Fibroblast of skin of scalp (primary cell): ENCODE measurements at places on chromosomes 3 and 15.
A peak's percentile ranks its signal among the peaks of the same experiment; 100 is the strongest.

- no peak for DNase-seq
Observed at GRCh38 chr3:78830470-78830869, 937.3 kb downstream of the ROBO1 start.

DNA sequence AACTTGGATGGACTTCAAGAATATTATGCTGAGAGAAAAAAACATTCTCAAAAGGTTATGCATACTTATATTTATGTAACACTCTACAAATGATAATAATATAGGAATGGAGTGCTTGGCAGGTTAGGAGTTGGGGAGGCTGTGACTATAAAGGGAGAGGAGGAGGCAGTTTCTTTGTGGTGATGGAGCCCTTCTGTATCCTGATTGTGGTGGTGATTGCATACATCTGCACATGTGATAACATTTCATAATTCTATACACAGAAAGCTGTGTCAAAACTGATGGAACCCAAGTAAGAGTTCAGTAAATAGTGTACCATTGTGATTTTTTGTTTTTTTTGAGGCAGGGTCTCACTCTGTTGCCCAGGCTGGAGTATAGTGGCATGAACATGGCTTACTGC is 31.7 kb upstream of the FAM3D start:
- DNase-seq: no peak

- DNase-seq: no peak
Observed at GRCh38 chr3:141294301-141294700, 62.7 kb downstream of the PXYLP1 start.

DNA sequence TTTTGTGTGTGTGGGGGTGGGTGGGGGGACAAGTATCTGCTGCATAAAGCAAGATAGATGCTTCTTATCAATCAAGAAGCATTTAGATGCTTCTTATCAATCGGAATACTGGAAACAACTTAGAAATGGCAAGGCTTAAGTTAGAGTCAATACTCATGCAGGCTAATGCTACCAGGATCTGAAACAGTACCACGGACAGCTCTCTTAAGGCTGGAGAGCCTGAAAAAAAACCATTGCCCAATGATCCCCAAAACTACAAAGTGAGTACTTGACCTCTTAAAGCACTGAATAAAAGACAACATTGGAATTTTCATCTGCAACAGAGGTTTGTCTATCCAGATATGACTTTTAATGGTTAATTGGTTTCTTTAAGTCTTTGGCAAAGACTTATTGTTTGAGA is 262.3 kb downstream of the GAP43 start:
- DNase-seq: peak; percentile 31

DNA sequence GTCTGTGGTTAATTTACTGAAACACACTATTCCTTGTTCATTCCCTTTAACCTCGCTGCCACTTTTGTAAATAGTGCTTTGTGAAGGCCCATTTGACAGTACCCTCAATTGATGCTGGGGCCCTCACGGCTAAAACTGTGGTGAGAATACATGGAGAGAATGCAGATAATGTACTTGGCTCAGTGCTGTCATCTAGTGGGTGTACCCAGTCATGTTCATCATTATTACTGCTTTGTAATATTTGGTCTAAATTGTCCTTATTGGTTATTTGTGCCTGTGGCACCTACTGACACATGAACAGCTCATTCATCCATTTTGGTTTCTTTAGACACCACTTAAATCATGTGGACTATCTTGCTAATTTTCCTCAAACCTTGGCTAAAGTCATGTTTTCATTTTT is 543.6 kb downstream of the EDEM1 start:
- DNase-seq: no peak

DNA sequence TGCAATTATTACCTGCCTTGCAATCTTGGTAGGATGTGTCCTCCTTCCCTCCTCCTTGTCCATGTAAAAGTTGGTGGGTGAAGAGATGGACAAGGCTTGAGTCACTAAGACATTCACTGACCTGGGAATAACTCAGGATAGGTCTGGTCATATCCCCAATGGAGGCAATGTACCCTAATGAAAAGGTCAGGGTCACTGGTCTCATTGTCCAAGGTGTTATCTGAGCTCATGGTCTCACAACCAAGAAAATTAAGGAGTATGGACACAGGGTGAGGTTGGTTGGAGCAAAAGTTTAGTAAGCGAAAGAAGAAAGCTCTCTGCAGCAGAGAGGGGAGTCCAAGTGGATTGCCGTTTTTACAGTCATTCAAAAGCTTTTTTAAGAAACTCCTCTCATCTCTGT is 179.0 kb downstream of the SNRPN start:
- no peak for DNase-seq

DNA sequence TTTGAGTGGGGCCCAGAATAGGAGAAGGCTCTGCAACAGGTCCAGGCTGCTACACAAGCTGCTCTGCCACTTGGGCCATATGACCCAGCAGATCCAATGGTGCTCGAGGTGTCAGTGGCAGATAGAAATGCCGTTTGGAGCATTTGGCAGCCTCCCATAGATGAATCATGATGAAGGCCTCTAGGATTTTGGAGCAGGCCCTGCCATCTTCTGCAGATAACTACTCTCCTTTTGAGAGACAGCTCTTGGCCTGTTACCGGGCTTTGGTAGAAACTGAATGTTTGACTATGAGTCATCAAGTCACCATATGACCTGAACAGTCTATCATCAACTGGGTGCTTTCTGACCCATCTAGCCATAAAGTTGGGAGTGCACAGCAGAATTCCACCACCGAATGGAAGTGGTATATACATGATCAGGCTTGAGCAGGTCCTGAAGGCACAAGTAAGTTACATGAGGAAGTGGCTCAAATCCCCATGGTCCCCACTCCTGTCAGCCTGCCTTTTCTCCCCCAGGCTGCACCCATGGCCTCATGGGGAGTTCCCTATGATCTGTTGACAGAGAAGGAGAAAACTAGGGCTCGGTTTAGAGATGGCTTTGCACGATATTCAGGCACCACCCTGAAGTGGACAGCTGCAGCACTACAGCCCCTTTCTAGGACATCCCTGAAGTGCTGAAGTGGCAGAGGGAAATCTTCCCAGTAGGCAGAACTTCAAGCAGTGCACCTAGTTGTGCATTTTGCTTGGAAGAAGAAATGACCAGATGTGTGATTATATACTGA is 971.4 kb downstream of the MCTP2 start:
- DNase-seq: no peak

- DNase-seq: no peak
Observed at GRCh38 chr3:116939550-116939949, 230.0 kb downstream of the TUSC7 start.

- DNase-seq: no peak
Observed at GRCh38 chr3:10253731-10254130, 5.5 kb downstream of the TATDN2 start.

DNA sequence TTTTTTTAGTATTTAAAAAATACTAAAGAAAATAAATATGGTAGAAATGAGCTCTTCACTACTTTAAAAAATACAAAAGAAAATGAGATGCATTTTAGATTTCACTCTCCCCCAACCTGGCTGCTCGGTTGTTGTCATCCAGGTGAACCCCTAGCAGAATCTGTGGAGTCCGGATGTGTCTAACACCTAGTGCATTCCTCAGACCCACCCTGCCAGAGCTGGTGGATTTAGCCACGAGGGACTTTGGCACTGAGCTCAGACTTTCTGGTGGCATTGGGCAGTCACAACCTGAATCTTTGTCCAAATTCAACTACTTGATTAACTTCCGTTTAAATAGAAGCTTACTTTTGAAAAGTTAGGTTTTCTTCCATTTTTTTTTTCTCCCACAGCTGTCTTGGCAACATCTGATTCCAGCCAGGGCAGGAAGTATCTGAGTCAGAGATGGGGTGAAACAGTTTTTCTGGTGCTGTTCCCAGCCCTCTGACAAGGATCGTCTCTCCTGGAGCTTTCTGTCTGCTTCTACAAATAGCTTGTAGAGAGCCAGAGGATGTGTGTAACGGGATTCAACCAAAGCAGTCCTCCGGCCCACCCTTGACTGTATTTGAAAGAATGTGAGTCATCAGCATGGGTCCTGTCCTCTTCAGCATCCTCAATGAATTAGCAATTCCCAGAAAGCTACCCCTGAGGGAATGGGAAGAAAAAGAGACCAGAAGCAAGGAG is 301.8 kb upstream of the MCTP2 start:
- peak; percentile 96 for DNase-seq

- DNase-seq: no peak
Observed at GRCh38 chr3:160224811-160225175, 429 bp upstream of the C3orf80 start.

DNA sequence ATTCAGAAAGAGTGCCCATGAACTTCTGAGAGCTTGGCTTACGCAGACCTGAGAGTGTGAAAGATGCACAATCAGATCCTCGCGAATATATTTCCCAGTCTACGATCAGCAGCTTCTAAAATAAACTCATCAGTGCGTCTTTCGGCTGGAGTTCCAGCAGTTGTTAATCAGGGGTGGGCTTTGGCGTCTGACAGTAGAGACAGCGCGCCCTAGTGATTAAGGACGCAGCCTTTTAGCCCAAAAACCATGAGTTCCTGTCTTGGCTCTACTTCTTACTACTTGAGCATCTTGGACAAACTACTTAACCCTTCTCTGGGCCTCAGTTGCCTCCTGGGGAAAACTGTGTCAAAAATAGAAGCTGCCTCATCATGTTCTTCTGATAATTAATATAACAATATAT is 15.8 kb upstream of the ARRDC4 start:
- no peak for DNase-seq

GRCh38 chr3:128482175-128482574 is 10.8 kb downstream of the GATA2 start:
- DNase-seq: no peak

DNA sequence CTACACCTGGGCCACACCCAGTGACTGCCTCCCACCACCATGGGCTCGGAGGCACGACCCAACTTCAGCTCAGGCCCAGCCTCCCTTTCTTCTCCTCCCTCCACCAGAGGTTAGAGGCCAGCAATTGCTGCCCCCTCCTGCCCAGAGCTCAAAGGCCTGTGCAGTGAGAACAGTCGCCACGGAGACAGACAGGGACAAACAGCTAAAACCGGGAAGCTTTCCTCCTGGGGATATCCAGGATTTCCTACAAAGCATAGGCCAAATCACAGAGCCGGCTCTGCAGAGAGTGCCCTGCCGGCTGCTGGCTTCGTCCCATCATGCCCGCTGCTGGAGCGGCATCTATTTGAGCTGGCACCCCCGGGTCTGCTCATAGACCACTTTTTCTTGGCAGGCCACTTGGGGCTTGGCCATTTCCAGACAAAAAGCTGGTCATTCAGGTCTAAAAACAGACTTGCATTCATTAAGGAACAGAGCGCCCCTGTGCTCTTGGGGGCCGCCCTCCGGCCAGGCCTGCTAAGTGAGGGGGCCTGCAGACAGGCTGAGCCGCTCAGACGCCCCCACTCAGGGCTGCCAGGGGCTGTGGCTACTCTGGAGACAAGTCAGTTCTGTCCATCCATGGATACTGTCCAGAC is 17.5 kb downstream of the GRAMD2A start:
- DNase-seq: no peak

GRCh38 chr3:169624533-169624972 is 39.0 kb downstream of the MECOM start:
- DNase-seq: no peak

DNA sequence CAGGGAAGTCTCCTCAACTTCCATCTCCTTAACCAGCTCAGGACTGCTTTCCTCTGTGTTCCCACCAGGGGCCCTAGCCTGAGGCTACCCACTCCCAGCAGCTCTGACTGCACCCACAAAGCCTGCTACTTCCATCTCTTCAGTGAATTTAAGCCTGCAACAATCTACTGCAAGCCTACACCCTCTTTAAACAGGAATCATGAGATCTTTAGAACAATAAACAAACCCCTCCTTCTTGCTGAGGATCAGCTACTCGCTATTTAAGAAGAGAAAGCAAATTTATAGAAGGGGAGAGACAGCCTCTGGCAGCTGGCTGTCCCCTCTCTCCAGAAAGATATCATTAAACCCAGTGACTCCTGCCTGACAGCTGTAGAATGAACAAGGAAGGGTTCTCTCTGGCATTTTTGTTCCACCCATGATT is 51.9 kb downstream of the ARHGAP31 start:
- DNase-seq: no peak

DNA sequence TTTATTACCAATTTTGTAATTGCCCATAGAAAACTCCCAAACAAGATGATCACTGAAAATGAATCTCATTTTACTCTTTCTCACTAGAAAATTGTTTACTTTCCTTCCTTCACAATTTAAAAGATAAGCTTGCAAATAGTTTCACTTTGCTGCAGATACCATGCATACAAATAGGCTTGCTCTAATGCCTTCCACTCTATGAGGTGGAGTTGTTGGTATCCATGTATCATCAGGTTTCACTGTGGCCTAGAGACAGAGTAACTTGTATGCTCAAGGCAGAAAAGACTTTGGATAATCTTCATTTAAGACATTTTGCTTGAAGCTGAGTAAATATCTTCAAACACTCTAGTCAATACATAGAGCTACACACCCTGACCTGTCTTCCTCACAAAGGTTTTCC is 60.8 kb downstream of the RYK start:
- DNase-seq: no peak

DNA sequence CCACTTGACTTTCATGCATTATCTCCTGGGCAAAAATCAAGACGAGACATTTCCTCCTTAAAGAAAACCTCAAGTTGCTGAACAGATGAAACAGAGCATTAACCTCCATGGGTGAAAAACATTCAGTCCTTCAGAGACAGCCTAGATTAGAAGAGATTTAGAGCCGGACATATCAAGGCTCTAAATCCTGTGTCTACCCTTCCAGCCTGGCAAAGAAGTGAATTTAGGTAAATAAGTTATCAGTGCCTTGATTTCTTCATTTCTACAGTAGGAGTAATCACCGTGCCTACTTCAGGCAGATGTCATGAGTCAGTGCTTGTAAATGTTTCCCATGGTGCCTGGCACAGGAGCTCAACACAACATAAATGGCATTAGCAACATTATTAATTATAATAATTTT is 159.3 kb upstream of the PRICKLE2 start:
- no peak for DNase-seq
